ENCODE measurements at places on chromosomes 7 and 10.

- DNase-seq, result no peak
These were observed 111.9 kb upstream of the EGFR start for GRCh38 chr7:54906963-54907362.

DNA sequence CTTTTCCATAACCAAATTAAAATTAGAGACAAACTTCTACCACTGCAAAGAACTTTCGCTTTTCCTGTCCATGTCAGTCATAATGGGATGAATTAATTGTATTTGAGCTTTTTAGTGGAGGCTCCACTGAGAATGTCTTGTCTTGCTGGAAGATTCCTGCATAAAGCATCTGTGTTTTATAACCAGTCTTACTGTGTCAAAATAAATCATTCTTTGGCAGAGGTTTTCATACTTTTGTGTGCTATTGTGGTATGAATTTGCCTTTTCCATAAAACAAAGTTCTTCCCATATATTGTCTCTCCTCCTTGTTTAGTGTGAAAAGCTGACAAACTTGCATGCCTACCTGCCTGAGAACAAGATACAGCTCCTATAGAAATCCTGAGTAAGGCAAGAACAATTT is 124.8 kb upstream of the CCDC6 start:
- no peak for DNase-seq

DNA sequence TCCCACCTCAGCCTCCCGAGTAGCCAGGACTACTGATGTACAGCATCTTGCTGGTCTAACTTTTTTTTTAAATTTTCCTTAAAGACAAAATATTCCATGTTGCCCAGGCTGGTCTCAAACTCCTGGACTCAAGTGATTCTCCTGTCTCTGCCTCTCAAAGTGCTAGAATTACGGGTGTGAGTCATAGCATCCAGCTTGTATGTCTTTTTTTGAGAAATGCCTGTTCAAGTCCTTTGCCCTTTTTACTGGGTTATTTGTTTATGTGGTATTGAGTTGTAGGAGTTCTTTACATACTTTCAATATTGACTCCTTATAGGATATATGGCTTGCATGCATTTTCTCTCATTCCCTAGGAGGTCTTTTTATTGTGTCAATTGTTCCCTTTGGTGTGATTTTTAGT is 486.4 kb downstream of the MAGI2 start:
- DNase-seq, result no peak

DNA sequence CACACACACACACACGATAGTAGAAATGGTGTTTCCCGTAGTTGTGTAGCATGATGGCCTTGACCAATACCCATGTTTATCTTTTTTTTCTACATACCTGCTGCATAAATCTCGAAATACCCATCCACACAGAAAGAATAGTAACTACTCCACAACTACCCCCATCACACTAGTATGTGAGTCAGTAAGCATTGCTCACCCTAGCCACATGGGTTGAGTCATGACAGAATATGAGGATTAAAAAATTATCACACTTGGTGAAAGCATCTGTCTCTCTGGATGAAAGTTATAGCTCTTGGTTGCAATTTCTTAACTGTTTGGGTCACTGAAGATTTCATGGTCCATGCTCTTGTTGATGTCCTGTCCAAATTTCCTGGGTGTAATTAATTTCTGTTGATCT is 103.4 kb upstream of the MDFIC start:
- DNase-seq, result no peak

DNA sequence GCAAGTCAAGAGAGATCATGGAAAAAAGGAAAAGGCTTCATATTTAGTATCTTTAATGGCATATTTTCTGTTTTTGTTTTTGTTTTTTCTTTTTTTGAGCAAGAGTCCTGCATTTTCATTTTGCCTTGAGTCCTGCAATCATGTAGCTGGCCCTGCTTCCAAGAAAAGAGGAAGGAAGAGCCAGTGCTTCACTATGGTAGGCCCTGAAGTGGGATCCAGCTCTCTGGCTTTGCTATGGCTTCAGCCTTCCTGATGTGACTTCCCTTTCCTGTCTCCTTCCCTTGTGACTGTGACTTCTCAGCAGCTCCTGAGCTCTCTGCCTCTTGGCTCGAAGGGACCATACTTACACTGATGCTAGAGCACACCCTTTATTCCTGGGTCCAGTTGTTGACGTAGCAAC is 512.3 kb downstream of the INHBA start:
- DNase-seq, result no peak
